AG04450 (cell line): ENCODE measurements at places on chromosomes 1 and 21. TPM values are rescaled to one million over a fixed set of nuclear protein-coding genes. Genes with fewer than 3 reads are reported as not detected.
A peak's percentile ranks its signal among the peaks of the same experiment; 100 is the strongest.

DNA sequence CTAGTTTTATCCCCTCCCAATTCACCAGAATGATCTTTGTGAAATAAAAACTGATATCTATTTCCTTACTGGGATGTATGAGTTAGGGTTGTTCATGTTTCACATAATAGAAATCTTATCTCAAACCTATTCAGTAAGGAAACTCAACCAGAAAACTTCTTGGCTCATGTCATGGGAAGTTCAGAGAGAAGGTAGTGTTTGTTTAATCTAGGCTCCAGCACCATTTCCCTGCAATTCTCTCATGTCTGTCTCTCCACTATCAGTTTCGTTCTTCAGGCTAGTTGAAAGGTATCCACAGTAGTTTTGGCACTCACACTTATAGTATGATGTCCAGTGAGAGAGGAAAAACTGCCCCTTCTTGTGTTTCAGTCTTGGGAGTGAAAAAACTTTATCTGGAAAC lies 34.6 kb upstream of the UHMK1 start:
- DNase-seq = no peak

GRCh38 chr1:164740000-164740526 lies 181.1 kb downstream of the PBX1 start:
- DNase-seq = no peak

DNA sequence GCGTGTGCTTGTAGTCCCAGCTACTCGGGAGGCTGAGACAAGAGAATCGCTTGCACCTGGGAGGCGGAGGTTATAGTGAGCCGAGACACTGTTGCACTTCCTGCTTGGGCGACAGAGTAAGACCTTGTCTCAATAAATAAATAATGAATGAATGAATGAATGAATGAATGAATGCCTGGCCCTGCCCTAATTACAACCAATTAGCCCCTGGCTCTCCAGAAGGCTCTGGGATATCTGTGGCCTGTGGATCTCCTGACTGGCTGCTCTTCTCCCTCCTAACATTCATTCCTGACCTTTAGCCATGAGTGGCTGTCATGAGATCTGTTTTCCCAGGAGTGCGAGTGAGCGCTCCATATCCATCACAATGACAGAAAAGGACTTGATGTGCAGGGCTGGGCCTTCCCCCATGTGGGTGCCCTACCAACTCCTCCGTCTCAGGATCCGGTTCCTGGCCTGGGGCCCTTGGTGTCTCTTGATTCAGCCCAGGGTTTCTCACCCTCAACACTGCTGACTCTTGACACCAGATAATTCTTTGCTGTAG lies 243.6 kb upstream of the TMEM51 start:
- DNase-seq = no peak

DNA sequence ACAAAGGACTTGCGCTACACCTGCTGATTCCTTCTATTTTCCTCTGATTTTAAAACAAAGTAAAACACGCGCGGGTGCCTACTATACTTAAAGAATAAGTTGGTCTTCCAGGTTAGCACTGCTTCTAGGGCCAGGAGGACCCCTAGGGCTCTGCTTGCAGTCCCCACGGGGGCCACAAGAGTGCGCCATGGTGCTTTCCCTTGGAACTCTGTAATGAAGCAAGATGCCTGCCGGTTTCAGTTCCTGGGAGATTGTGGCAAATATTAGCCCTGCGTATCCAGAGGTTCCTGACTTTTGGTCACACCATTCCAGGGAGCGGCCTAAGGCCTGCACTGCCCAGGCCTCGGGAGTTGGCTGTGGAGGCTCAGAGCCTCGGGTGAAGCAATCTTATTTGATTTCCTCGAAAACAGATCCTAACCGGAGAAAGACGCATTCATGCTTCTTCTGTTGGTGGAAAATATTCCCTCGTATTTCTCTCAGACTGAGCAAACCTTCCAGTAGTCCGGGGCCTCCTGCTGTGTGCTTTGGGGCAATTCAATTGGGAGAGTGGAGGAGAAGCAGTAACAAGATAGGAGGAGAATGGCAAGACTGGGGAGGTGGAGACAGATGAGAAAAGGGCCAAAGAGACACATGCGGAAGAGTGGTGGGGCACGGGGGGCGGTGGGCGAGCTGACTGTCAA lies 25.3 kb downstream of the ADAM30 start:
- DNase-seq = peak; percentile 50

- no peak for DNase-seq
Observed at GRCh38 chr1:36762174-36762573, 272.1 kb downstream of the GRIK3 start.

DNA sequence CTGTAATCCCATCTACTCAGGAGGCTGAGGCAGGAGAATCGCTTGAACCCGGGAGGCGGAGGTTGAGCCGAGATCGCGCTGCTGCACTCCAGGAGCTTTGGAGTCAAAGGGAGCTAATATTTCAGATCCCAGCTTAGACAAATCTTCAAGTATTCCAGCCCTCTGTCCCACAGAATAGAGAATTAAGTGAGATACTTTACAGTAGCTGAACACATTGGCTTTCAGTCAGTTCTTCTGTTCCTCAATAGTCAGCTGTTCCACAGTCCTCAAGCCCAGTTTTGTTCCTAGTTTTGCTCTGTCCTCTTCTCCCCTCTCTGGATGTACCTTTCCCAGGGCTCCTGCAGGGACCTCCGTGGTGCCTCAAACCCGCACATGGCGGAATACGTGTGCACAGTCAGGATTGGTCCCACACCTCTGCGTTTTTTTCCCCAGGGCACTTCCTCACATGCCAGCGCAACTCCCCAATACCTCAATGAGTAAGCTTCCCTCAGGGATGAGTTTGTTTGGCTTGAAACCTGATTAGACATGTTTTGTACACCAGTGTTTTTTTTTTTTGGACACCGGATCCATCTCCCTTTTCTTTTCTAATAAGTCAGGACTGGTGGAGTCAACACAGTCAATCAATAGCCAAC lies 1.2 kb downstream of the MFN2 start:
- no peak for DNase-seq

GRCh38 chr1:37940299-37940947 lies 6.4 kb downstream of the INPP5B start:
- no peak for DNase-seq

DNA sequence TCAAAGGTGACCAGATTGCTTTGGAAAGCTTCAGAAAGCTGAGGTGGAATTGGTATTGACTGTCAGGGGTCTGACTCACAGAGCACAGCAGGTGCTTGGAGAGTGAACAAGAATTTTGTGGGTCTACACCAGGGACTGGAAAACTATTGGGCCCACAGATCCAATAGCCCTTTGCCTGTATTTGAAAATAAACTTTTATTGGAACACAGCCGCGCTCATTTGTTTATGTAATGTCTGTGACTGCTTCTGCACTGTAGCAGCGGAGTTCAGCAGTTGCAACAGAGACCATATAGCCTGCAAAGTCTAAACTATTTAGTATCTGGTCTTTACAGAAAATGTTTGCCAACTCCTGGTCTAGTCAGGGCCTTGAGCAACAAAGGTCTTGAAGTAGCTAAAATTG lies 315.6 kb downstream of the NFIA start:
- DNase-seq = peak; percentile 7

- DNase-seq = no peak
Observed at GRCh38 chr1:66747501-66747900, 4.8 kb upstream of the DYNLT5 start.

GRCh38 chr1:30856260-30856790 lies 52.2 kb downstream of the SDC3 start:
- no peak for DNase-seq

- no peak for DNase-seq
Observed at GRCh38 chr1:100390531-100390930, 38.2 kb downstream of the CDC14A start.

DNA sequence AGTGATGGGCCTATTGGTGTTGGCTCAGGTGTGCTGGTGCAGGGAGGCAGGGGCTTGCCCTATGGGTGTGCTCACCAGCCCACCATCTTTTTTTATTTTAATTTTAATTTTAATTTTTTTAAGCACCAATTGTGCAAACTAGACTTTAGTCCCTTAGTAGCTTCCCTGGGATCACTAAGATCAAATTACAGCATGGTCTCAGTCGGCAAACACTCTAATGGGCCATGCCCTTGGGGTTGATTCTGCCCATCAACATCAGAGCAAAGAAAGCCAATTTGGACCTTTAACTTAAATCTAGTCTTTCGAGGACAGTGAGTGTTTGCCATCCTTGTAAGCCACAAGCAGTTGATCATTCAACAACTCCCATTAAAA lies 64.7 kb upstream of the KCNE2 start:
- DNase-seq = no peak

GRCh38 chr1:116415699-116416533 lies 42.9 kb downstream of the ATP1A1 start:
- DNase-seq = no peak

DNA sequence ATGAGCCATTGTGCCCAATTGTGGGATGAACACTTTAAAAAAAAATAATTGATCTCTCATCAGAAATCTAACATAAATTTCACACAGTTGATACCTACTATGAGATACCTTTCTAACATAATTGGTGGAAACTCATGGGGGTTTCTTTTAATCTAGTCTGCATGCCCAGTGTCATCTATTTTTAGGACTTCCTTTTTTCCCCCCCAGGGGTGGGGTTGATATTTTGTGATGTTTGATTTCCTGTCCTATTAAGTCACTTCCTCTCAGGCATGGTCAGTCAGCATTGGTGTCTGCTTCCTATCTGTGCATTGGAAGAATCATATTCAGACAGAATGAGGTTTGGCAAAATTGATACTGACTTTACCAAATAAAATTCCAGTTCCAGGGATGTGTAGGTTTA lies 21.5 kb downstream of the NFYC start:
- no peak for DNase-seq

GRCh38 chr1:24966724-24967346 lies 36.8 kb upstream of the RUNX3 start:
- peak; percentile 55 for DNase-seq

GRCh38 chr1:18072066-18072465 lies 35.5 kb upstream of the IGSF21 start:
- DNase-seq = no peak

DNA sequence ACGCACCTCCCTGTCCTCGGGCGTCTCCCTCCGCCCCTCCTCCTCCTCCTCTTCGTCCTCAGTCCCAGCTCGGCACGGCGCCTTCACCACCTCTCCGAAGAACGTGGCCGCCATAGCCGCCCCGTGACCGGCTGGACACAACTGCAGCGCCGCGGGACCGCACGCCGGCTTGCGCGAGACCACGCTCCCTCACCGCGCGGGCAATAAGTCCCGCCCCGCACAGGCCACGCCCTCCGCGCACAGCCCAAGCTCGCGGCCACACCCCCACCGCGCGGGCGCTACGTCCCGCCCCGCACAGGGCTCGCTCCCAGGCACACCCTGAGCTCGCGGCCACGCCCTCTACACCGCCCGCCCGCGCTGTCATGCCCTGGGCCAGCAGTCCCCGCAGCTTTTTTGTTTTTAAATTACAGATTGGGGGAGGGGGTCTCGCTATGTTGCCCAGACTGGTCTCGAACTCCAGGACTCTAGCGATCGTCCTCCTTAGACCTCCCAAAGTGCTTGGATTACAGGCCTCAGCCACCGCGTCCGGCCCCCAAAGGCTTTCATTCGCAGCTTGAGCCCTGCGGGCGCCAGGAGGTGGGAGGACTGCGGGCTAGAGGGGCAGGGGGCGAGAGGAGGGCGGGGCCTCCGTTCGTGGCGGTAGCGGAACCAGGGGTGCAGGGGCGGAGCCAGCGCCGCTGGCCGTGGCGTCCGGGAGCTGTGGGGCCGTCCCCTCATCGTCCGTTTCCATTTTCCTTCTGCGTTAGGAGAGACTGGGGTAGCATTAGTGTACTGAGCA lies at the start of gene PSMG1:
TSS of gene PSMG1 (minus strand) at position 180 of the 778 bp plus-strand sequence. CDS start at position 114, 66 bp downstream.
- DNase-seq = peak; percentile 78

DNA sequence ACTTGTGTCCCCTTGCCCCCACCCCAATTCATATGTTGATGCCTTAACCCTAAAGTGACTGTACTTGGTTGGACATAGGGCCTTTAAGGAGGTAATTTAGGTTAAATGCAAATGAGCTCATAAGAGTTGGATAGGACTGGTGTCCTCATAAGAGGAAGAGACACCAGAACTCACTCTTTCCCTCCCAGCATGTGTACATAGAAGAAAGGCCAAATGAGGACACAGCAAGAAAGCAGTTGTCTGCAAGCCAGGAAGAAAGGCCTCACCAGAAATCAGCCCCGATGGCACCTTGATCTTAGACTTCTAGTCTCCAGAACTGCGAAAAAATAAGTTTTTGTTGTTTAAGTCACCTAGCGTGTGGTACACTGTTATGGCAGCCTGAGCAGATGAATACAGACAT lies 45.5 kb downstream of the RAB3GAP2 start:
- DNase-seq = no peak

DNA sequence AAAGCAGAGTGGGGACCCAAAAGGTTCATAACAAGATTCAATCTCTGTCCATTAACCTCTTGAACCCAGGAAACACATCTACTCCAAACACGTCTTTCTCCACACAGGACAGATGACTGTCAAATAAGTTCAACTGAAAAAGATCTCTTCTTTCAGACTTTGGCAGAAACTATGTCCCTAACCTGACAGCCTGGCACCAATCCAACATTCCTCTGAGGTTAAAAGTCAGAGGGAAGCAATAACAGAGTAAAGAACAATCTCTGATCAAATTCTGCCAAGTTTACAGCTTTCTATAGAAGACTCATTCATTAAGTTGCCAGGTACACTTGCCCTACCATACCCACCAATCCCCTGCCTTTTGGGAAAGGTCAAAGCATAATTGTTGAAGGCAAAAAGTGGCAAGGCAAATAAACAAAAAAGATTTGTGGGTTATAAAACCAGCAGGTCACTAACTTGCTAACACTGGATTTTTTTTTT lies 31.9 kb downstream of the OTUD7B start:
- no peak for DNase-seq

DNA sequence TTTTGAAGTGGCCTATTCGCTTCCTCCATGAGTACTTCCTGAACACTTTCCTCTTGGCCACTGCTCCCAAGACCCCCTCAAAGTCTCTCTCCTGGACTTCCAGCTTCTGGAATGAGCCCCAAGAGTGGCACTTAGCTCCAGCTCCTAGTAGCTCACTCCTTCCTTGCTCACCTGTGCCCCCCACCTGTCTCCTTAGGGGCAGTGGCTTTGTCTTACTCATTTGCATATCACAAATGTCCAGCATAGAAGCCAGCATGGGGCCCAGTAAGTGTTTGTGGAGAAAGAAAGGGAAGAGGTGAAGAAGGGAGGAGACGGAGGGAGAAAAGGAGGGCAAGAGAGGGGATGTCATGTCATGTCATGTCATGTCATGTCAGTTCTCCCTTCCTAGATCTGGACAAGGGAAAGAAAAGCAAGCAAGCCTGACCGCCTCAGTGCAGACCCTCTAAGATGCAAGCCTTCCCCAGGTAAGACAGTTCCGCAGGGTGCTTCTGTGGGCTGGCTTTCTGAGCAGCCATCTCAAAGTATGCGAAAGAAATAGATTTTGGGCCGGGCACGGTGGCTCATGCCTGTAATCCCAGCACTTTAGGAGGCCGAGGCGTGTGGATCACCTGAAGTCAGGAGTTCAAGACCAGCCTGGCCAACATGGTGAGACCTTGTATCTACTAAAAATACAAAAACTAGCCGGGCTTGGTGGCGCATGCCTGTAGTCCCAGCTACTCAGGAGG lies 6.9 kb upstream of the MX1 start:
- no peak for DNase-seq

The CGN gene
- polyA plus RNA-seq = 0.26 and 0.31 TPM in 2 replicates

The FCRL2 gene
- polyA plus RNA-seq = not detected in 2 replicates

The HHIPL2 gene
- 0.04 and 0.30 TPM in 2 replicates for polyA plus RNA-seq

The ADCY10 gene
- 0.01 and 0.11 TPM in 2 replicates for polyA plus RNA-seq

The VCAM1 gene
- polyA plus RNA-seq = 40.3 and 41.0 TPM in 2 replicates

The GRIK1 gene
- polyA plus RNA-seq = not detected in 2 replicates

The RAD54L gene
- 1.8 and 1.9 TPM in 2 replicates for polyA plus RNA-seq

The GRHL3 gene
- polyA plus RNA-seq = 0.04 TPM in 1 of 2 replicates, not detected in the other

The HSF2BP gene
- 1.0 and 1.1 TPM in 2 replicates for polyA plus RNA-seq
